ENCODE measurements at places on chromosomes 2 and 18.

- no peak for DNase-seq
Observed at GRCh38 chr18:3806656-3807055, 356.7 kb downstream of the TGIF1 start.

- DNase-seq = no peak
Observed at GRCh38 chr2:143451642-143452281, 322.5 kb downstream of the ARHGAP15 start.

- DNase-seq = no peak
Observed at GRCh38 chr2:164014791-164015190, 279.0 kb upstream of the FIGN start.

- no peak for DNase-seq
Observed at GRCh38 chr2:240229603-240230235, 89.3 kb upstream of the OTOS start.

GRCh38 chr18:24052053-24052452 lies 37.5 kb downstream of the TTC39C start:
- no peak for DNase-seq

DNA sequence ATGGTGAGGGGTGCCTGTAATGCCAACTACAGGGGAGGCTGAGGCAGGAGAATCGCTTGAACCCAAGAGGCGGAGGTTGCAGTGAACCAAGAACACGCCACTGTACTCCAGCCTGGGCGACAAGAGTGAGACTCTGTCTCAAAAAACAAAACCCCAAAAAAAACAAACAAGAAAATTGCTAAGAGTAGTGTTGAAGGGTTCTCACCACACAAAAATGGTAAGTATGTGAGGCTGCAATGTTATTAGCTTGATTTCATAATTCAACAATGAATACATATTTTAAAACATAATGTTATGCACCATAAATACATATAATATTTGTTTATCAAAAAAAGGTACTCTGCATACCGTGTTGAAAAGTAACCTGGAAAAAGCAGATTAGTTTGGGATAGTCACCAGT lies 45.8 kb downstream of the PSMG2 start:
- DNase-seq = no peak

- no peak for DNase-seq
Observed at GRCh38 chr2:151260573-151261230, 961 bp downstream of the RBM43 start.

GRCh38 chr2:161102770-161103450 lies 57.3 kb upstream of the TANK start:
- DNase-seq = no peak

DNA sequence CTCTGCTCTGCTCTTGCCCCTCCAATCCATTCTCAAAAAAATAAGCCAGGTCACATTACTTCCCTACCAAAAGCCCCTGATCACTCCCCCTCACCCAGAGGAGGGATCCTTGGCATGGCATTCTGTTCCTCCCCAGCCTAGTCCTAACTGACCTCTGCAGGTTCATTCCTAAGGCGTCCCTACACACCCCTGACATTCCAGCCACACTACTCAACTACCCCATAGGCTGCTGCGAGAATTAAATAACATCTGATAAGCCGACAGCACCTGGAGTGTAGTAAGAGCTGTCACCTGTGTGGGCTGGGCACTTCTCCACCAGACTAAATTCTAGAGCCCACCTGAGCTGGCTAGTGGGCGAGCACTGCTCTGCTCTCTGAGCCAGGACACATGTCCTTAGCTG lies 44.7 kb upstream of the SLC1A4 start:
- DNase-seq = no peak

DNA sequence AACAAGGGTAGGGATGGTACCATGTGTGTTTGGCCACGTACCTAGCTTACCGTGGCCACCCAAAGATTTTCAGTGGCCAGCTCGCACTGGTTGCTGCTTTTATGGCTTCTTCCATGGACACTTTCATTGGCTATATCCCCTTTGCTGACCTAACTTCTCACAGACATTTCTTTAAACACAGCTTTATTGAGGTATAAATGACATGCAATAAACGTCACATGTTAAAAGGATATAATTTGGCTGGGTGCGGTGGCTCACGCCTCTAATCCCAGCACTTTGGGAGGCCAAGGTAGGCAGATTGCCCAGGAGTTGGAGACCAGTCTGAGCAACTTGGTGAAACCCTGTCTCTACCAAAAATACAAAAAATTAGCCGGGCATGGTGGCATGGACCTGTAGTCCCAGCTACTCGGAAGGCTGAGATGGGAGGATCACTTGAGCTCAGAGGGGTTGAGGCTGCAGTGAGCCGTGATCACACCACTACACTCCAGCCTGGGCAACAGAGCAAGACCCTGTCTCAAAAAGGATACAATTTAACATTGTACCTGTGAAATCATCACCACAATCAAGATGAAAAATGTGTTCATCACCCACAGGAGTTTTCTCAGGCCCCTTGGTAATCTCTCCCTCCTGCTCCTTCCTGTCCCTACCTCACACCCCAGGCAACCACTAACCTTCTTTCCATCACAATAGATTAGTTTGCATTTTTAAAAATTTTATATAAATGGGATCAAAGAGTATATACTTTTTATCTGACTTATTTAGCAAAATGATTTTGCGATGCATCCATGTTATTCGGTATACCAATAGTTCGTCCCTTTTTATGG lies 127.8 kb upstream of the PPP1CB start:
- no peak for DNase-seq

DNA sequence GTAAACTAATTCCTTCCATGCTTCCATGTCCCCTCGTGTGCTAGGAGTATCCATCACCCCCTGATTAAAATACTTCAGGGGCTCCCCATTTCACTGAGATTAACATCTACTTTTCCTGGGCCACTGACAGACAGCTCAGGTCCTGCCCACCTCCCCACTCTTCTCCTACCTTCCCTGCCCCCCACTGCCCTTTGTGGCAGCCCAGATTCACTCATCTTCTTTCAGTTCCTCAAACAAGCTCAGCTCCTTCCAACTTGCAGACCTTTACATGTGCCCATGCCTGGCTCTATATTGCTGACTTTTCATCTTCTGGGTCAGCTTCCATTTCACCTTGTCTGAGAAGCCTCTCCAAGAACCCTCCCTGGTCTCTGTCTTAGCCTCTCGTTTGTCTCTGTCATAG lies 12.0 kb downstream of the RUFY4 start:
- DNase-seq = no peak

DNA sequence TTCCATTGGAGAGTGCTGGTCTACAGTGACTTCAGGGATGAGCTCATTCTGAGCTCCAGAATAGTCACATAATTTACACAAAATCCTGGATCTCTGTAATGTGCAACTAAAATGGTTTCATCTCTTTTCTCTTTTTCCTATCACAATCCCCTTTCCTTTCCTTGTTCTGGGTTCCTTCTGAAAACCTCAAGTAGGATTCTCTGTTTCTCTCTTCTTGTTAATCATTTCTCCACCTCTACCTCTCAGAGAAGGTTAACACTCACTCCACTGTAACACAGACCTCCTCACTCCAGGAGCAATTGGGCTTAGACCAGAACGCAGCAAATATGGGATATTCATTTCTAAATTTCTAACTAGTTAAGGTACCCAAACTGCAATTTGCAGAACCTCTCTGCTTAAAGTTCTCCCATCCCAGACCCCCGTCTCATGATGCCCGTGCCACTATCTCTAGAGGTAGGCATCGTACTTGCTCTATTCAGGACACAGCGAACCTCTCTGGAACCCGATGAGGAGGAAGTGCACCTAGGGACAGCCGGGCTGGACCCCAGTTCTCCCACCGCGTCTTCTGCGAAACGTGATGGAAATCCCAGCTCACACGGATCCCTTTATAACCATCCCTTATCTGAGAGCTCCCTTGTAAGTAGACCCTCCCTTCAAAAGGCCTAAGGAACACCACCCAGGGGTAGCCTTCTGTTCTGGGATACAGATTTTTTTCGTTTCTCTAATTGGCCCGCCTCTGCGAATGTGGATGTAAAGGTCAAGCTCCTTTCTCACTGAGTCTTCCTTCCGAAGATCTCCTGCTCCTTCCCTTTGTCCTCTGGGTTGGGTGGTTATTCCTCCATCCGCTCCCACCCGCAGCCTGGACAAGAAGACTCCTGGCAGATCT lies 1.3 kb downstream of the FOXI3 start:
- no peak for DNase-seq

Measured in naive B cell (primary cell).